ENCODE measurements at places on chromosomes 7 and 10.

GRCh38 chr7:32616625-32617024, 121.3 kb downstream of the AVL9 start:
- DNase-seq, result no peak

- no peak for DNase-seq
Measured at GRCh38 chr7:77222819-77223218, 23.2 kb upstream of the FGL2 start.

GRCh38 chr10:11682851-11683250, 59.3 kb upstream of the ECHDC3 start:
- no peak for DNase-seq

GRCh38 chr10:100883312-100883821, 29.4 kb upstream of the SLF2 start:
- no peak for DNase-seq

GRCh38 chr7:133040178-133040577, 41.7 kb downstream of the CHCHD3 start:
- DNase-seq, result no peak

- no peak for DNase-seq
Measured at GRCh38 chr10:60613434-60613833, 164.8 kb upstream of the CDK1 start.

GRCh38 chr10:52741851-52742250, 30.7 kb downstream of the MBL2 start:
- no peak for DNase-seq

DNA sequence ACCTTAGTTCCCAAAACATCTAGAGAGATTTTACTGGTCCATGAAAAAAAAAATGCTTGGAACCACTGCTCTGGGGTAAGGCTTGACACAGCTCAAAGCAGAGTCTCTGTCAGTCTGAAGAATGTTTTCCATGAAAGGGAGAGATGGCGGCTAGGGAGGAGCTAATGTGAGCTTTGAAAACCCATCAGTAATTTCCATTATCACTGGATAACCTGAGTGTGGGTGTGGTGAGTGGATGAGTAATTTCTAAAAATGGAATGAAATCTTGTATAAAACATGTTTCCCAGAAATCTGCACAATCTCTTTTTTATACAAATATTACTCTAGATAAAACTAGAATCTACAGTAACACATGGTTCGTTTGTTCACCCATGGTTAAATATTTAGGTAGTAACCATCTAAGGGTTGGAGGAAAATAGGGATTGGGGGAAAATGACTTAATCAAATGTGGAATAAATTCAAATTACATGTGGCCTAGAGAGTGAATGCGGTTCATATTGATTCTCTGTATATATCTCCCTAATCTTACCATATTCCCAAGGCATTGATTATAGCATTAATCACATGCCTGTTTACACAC, 289.4 kb downstream of the RNLS start:
- DNase-seq, result no peak

DNA sequence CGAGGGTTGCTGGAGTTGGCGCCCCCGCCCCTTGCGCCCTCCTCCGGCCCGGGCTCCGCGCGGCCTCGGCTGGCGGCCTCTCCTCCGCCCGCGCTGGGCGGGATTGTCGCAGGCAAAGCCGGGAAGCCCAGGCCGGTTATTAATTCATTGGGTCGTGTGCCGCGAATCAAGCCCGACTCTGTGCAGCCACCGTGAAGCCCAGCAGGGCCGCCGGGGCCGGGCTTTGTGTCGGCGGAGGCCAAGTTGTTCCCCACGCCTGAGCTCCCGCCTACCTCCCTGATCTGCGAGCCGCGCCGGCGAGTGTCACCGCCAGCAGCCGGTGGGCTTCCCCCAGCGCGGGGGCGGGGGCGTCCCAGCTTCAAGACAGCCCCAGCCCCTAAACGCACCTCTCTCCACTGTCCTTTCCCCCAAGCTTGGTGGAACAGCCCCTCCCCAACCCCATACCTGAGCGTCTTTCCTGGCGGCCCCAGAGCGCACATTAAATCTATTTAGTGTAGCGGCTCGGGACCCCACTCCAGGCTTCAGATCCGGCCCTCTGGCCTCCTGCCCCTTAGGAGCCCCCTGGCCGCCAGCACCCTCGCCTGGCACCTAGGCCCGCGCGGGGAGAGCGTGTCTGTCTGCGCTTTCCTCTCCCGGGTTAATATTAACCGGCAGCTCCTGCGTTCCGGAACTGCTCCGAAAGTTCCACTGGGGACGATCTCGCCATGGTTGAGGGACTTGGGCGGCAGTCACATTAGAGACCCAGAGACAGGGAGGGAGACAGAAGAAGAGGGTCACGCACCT, 3.5 kb downstream of the SHH start:
- no peak for DNase-seq

- no peak for DNase-seq
Measured at GRCh38 chr7:45543473-45543872, 30.7 kb upstream of the ADCY1 start.

DNA sequence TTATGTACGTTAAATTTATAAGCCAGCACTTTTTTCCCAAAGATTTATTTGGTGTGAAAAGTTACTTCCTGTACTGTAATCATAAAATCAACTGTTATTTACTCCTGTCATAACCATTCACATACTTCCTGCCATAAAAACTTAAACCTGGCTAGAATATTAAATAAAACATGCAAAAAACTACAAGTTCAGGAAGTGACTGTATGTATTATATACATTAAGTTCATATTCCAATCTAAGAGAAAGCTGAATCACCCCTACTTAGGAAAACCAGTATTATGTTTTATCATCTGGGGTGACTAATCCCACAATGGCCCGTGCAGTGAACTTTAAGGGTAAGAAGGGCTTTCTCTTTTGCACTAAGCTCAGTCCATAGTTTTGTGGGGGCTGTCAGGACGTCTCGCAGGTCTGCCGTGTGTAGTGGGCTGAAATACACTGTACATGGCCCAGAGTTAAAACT, 183.7 kb upstream of the KLF14 start:
- no peak for DNase-seq

GRCh38 chr10:123642293-123642692, 23.9 kb upstream of the GPR26 start:
- no peak for DNase-seq

- DNase-seq, result no peak
Measured at GRCh38 chr10:131574707-131575430, 263.3 kb upstream of the TCERG1L start.

GRCh38 chr7:152129682-152130081, 104.2 kb downstream of the GALNT11 start:
- DNase-seq, result no peak

DNA sequence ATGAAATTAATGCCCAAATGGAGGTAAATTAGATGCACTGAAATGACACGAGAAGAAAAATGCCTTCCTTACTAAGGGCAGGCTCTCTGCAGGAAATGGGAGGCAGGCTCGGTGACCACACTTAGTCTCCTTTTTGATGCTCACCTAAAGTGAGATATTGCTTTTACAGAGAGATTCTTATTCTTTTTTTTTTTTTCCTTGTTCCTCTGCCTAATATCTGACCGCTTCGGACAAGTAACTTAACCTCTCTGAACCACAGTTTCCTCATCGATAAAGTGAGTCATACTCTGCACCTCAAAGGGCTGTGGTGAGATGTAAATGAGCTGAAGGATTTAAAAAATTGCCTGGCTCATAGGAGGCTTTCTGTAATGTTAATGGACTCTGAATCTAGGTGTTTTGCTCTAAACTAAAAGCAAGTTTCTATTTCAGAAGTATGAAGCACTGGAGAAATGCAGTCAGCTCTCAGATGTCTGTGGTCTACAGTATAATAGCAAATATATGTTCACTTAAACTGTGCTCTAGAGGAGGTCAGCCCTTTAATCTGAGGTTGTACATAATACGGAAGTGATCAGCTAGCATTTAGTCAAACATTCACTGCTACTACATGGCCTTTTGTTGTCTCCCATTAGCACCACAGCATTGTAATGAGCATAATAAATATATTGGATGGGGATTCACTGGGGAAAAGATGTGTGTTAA, 23.2 kb downstream of the NKX2-3 start:
- no peak for DNase-seq

- no peak for DNase-seq
Measured at GRCh38 chr10:116237260-116237659, 35.7 kb downstream of the GFRA1 start.

DNA sequence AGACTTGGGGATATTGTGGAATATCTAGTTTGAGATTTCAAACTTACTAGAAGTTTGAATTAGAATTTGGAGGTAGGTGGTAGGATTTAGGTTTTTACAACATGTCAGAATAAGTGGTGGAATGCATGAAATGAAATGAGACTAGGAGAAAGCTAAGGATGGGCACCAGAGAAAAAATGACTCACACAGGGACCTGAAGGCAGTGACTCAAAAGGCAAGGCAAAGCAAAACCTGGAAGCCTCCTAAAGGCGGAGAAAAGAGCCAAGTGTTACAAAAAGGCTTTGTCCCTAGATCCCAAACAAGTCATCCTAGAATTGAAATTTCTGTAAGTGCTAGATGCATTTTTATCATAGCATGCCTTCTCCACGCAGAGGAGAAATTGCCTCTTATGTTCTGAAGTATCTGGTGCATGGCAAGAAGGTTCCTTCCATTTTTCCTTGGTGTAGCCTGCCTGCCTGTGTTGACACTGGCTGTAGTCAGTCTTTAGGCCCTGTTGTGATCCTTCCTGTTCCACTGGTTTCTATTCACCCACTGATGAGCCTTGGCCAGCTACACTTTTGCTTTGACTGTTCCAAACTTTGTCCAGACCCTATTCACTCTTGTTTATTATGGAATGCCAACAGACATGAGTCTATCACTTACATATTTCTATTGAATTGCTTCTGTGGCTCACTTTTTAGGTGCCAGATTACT, 109.3 kb downstream of the ETV1 start:
- DNase-seq, result no peak

- no peak for DNase-seq
Measured at GRCh38 chr7:128882134-128882533, 19.5 kb downstream of the ATP6V1F start.

- no peak for DNase-seq
Measured at GRCh38 chr7:94336009-94336408, 58.7 kb upstream of the COL1A2 start.

- no peak for DNase-seq
Measured at GRCh38 chr7:25303281-25304181, 75.2 kb upstream of the NPVF start.

DNA sequence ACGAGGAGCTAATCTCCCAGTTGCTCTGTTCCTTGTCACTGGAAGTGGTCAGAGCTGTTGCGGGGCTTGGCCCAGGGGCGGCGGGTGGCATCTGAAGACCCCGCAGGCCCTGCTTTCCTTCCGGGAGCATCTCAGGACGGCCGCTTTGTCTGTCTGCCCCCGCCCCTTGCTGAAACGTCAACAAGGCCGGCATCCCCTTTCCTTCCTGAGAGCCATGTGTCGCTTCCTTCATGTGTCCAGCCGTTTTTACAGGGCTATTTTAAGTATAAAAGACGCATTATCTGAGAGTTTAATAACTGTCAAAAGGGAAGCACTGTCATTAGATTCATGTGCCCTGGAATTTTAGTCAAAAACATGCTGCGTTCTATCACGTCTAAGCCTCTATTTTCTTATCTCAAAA, 110.4 kb downstream of the CUX1 start:
- DNase-seq, result no peak
